ENCODE measurements at places on chromosomes 5 and 9.

- no peak for DNase-seq
Measured at GRCh38 chr9:12194731-12195130, 498.5 kb upstream of the TYRP1 start.

DNA sequence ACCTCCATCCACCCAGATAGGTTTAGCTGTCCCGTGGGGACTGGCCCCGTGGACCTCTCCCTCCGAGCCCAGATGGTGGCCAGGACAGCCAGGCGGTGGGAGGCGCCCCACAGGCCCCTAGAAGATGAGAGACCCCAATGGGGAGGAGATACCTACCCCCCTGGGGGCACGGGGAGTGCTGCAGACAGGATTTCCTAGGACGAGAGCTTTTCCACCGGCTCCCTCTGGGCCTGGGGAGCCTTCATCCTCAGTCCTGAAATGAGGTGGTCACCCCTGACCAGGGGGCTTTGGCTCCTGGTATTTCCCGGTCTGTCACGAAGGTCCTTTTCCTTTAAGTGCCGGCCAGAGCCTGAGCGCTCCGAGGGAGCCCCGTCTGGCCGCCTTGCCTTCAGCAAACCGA is 46.8 kb downstream of the MRPL36 start:
- no peak for DNase-seq

GRCh38 chr5:35668319-35668718 is 50.7 kb downstream of the SPEF2 start:
- DNase-seq, result no peak

DNA sequence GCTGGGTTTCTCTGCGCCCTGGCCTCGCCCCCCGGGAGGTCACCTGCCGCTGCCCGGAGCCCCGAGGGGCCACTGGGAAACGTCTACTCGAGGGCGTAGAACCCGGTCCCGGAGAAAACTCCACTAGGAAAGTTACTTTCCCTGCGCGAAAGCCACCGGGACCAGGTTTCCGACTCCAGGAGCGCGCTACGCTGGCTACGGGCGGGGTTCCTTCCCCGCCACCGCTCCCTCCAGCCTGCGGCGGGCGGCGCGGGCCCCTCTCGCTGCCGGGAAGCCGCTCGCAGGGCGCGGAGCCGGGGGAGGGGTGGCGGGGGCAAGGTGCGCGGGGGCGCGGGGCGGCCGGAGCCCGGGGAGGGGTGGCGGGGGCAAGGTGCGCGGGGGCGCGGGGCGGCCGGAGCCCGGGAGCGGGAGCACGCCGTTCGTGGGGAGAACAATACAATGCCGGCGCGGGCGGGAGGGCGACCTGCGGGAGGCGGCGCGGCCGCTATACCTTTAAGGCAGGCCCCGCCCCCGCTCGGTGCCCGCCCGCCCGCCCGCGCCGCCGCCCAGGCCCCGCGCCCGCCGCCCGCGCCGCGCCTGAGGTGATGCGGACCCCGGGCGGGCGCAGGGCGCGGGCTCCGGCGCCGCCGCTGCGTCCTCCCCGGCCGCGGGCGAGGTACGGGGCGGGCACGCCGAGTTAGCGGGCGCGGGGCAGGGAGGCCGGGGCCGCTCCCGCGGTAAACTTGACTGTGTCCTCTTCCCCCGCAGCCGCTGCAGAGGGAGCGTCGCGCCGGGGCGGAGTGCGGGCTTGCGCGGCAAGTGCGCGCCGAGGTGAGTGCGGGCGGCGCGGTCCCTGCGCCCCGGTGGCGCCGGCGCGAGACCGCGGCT is 278.1 kb downstream of the AOPEP start:
- peak; percentile 39 for DNase-seq

- DNase-seq, result no peak
Measured at GRCh38 chr9:132862533-132862932, 15.6 kb downstream of the AK8 start.

Measured in COR-L47 (cell line).